Ovary (tissue), 10 donors: ENCODE measurements at places on chromosomes 7 and 10. TPM values are rescaled to one million over a fixed set of nuclear protein-coding genes. Genes with fewer than 3 reads are reported as not detected.

GRCh38 chr10:121182219-121182618, 331.1 kb downstream of the WDR11 start:
- DNase-seq = no peak

GRCh38 chr7:23105644-23106056, at the start of gene KLHL7:
TSS of gene KLHL7 (plus strand) at chr7:23105785. CDS start at chr7:23106027, 242 bp downstream.
- DNase-seq = peak; percentile 96

DNA sequence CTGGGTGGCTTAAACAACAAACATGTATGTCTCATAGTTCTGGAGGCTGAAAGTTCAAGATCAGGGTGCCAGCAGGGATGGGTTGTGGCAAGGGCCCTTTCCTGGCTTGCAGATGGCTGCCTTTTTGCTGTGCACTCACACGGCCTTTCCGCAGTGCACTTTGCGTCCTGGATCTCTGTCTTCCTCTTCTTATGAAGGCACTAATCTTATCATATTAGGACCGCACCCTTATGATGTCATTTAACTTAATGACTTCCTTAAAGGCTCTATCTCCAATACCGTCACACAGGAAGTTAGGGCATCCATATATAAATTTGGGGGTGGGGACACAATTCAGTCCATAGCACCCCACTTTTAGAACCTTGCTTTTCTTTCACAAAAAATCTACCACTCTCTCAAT, 255.2 kb downstream of the SNX13 start:
- no peak for DNase-seq

DNA sequence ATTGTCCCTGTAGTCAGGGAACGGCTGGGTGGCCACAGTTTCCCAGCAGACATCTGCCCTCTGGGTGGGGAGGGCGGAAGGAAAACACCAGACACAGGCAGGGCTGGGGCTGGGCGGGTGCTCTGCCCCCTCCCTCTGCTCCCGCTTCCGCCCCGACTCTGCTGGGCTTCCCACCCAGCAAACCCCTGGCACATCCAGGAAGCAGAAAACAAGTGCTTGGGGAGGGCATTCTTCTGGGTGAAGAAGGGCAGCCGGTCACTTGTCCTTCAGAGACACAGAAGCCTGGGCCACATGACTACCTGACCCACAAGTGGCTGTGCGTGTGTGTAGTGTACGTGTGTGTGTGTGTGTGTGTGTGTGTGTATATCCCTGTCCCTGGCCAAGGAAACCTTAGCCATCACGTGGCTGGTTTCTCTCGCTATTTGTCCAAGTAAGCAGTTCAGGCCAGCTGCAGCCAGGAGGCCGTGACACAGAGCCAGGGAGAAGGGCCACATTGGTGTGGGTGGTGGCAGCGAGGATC, 77.9 kb downstream of the ZMIZ1 start:
- peak; percentile 64 for DNase-seq

ATG9B gene
- 0.24 TPM for total RNA-seq

CAMK2B gene
- total RNA-seq = 0.57 TPM

DNA sequence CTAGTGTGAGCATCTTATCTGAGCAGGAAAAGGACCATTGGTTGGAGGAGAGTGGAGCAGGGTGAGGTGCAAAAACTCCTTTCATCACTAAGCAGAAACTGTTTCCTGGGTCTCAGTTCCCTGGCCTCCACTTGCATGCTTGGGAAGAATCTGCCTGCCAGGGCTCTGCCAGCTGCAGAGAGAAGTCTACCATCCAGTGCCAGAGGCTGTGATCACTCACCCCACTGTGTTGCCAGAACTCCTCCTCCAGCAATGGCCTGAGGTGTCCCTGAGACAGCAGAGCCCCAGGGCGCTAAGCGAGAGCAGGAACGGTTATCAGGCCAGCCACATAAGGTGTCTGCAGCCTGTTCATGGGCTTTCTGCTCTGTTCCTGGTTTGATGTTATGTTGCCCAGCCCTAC, 991.4 kb downstream of the CCSER2 start:
- DNase-seq = no peak

- DNase-seq = no peak
These were observed 27.2 kb downstream of the ATE1 start for GRCh38 chr10:121900443-121901174.

KBTBD2 gene
- total RNA-seq = 28.7 TPM

- no peak for DNase-seq
These were observed 35.5 kb downstream of the CALML3 start for GRCh38 chr10:5560142-5560816.

- DNase-seq = no peak
These were observed 449.9 kb upstream of the ANKRD30A start for GRCh38 chr10:36675458-36675880.

DNA sequence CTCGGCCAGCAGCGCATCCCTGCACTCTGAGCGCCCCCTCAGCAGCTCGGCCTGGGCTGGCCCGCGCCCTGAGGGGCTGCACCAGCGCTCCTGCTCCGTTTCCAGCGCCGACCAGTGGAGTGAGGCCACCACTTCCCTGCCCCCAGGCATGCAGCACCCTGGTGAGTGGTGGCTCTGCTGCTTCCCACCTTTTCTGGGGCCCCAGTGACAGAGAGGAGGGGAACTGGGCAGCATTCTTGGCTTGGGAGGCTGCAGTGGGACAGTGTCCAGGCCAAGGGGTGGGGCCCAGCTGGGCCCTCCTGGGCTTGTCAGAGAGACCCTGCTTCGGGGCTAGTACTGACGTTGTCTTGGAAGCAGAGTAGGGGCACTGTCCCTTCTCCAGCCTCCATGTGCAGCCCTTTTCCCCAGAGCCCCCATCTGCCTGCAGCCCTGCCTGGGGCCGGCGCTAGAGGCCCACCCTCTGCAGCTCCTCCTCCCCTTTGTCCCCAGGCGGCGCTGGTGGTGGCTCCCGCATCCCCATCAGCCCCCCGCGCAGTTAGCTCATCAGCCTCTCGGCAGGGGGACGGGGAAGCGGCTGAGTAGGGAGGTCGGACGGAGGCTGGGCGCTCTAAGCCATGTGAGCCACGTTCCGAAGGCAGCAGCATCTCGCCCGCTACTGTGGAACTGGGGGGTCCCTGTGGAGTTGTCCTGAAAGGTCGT, 29.2 kb downstream of the GBX1 start:
- DNase-seq = peak; percentile 7

DNA sequence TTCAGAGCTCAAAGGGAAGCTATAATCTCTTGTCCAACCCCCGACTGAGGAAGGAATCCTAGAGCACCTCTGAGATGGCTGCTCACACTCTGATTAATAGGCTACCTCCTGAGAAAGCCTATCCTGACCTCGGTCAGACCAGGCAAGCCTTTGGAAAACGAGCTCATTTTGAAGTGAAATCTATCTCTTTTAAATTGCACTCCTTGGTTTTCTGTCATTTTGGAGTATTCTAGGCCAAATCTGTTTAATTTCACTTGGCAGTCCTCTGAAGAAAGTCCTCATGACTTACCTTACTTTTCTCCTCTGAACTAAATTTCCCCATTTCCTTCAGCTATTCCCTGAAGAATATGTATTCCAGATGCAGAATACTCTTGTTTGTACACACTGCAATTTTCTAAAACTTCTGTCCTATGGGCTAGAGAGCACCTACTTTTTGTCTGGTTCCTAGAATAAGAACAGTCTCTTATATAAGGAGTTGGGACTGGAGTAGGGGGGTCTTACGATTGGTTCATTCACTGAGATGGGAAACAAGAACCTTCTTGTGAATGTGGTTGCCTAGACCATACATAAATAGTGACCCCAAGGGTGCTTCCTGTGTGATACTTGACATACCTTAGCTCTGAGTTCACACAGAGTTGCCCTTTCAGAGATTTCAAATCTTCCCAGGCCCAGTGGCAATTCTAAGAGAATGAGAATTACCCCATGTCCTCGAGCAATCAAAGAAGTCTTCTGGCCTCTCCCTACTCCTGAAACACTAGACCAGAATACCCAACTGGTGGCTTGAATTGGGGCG, 31.9 kb upstream of the HPS1 start:
- no peak for DNase-seq

IFIT1B gene
- not detected for total RNA-seq

CADPS2 gene
- 11.3 TPM for total RNA-seq

DNA sequence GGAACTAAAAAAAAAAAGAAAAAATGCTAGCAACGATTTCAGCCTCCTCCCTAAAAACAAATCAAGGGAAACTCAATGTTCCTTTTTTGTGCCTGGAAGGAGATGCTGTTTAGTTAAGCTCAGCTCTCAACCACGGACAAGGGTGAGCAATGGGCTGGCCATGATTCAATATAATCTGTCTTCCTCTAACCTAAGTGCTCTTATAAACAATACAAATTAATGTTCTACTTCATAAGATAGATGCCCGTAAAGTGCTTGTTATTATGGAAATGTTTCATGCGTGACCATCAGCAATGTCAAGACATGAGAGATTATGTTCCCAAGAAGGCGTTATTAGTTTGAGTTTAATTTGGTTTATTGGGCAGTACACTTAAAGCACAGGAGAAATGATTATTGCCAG, 320.3 kb downstream of the SFMBT2 start:
- DNase-seq = no peak

- no peak for DNase-seq
These were observed 179.0 kb downstream of the PTEN start for GRCh38 chr10:88042160-88043100.

DNA sequence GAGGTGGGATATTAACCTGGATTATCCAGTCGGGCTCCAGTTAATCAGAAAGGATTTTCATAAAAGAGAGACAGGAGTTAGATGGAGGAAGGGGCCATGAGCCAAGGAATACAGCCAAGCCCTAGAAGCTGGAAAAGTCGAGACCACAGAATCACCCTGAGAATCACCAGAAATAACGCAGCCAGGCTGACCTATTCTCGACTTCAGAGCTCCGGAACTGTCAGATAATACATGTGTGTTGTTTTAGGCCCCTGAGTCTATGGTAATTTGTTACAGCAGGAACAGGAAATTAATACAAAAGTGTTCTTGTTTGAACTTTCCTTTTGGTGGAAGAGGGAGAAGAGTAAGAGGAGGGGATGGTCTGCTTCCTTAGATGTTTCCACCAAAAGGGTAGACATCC, 208.1 kb downstream of the JCAD start:
- no peak for DNase-seq

DNA sequence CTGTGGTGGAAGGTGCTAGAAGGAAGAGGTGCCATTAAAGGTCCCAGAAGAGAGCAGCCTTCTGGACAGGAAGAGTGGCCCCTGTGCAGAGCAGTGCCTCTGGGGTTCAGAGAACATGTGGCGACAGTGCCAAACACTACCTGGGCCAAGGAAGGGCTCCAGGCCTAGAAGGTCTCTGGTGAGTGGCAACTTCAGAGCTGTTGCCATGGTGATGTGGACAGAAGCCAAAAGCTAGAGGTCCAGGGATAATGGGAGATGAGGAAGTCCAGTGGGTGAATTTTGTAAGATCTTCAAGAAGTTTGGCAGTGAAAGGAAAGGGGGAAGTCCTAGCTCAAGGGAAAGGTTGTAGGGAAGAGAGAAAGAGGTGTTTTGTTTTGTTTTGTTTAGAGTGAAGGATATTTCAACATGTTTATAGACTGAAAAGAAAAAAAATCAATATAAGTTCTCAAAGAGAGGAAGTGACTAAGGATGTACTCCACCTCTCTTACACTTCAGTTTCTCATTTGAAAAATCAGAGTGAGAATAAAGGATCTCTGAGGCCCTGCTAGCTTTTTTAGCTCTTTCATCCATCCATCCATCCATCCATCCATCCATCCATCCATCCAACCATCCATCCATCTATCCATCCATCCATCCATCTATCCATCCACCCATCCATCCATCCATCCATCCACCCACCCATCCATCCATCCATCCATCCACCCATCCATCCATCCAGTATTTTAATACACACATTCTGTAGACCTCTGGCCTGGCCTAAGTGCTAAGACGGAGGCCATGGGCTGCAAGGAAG, 77.1 kb upstream of the DUSP5 start:
- DNase-seq = no peak

PCLO gene
- 1.2 TPM for total RNA-seq

SLC18A3 gene
- total RNA-seq = not detected

GRCh38 chr10:131086511-131086910, 225.0 kb downstream of the TCERG1L start:
- DNase-seq = no peak
